ENCODE measurements at places on chromosomes 2 and 18.
A peak's percentile ranks its signal among the peaks of the same experiment; 100 is the strongest.

GRCh38 chr2:27175330-27175729 lies 26.5 kb downstream of the TCF23 start:
- no peaks in the 10 kb centered on the region for H3K36me3 ChIP-seq
- no peak for DNase-seq
- peaks cover 31% of the 10 kb centered on the region for H3K27me3 ChIP-seq

DNA sequence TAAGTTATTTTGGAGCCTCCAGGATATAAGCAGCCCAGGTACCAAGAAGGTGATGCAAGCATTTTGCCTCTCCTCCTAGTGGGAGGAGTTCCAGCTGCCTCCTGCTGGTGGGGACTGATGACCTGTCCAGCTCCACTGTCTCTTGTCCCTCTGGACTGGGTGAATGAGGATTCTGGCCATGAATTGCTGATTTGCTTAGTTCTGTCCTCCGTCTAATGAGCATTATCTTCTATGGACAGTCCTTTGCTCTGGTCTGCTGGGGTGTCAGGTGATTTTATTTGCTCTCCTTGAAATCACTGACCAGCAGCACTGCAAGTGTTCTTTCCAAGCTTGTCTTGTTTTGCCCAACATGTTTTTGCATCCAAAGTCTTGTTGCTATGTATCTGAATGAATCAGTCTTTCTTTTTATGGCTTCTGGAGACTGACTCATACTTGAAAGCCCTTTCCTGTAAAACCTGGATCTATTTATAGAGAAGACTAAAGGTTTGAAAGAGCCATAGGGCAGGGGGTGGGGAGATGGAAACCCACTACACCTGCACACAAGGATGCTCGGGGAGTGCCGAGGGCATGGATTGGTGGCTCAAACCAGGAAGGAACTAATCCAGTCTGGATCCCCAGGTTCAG lies 40.5 kb upstream of the EFHD1 start:
- no peak overlapping the region for H3K27ac ChIP-seq
- H3K4me1 ChIP-seq = peaks cover 7% of the 10 kb centered on the region
- no peaks in the 10 kb centered on the region for H3K36me3 ChIP-seq
- no peak for DNase-seq

DNA sequence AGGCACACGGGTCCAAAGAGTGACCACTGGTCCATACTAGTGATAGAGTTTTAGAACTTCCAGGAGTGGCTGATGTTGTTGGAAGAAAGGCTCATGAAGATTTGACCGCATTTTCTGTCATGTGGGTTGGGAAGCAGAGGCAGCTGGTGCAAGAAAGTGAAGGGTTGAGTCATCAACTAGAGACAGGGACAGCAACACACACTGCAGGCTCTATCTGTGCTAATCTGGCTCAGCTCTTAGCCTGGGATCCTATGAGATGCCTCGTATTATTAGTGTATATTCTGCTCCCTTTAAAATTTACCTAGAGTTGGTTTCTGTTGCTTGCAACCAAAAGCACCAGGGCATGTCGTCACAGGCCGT lies 2.5 kb upstream of the SH3RF3 start:
- DNase-seq = no peak
- H3K27ac ChIP-seq = peak overlapping the region; percentile 13
- H3K27me3 ChIP-seq = peaks cover 22% of the 10 kb centered on the region
- no peak overlapping the region for H3K4me3 ChIP-seq

GRCh38 chr2:134282629-134283400 lies 28.9 kb downstream of the MGAT5 start:
- peak; percentile 54 for DNase-seq
- no peaks in the 10 kb centered on the region for H3K27me3 ChIP-seq
- peak overlapping the region; percentile 92 for H3K27ac ChIP-seq
- H3K4me3 ChIP-seq = peak overlapping the region; percentile 42
- H3K36me3 ChIP-seq = peaks cover 24% of the 10 kb centered on the region

- H3K36me3 ChIP-seq = peaks cover 74% of the 10 kb centered on the region
- DNase-seq = no peak
- H3K4me3 ChIP-seq = no peak overlapping the region
- peak overlapping the region; percentile 42 for H3K27ac ChIP-seq
- no peaks in the 10 kb centered on the region for H3K27me3 ChIP-seq
Observed at GRCh38 chr2:143633419-143633818, 504.2 kb downstream of the ARHGAP15 start.

GRCh38 chr2:169716238-169716886 lies 17.3 kb upstream of the KLHL23 start:
- no peaks in the 10 kb centered on the region for H3K27me3 ChIP-seq
- no peak overlapping the region for H3K27ac ChIP-seq
- H3K36me3 ChIP-seq = no peaks in the 10 kb centered on the region

DNA sequence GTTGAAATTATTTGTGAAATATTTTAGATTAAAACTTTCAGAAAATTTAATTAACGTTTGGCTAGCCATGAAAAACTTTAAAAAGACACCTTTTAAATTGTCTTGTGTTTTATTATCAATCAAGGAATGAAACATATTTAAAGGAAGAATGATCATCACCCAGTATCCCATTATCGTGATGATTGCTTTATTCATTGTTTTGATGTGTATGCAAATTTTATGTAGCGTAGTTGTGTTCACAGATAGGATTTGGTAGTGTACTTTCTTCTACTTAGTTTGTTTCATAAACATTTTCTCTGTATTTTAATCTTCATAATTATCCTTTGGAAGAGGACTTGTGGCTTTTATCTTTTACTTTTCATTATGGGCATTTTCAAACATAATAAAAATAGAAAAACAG lies 7.8 kb downstream of the GRHL1 start:
- no peak for DNase-seq
- H3K4me3 ChIP-seq = no peak overlapping the region
- no peaks in the 10 kb centered on the region for H3K4me1 ChIP-seq
- H3K27ac ChIP-seq = no peak overlapping the region

DNA sequence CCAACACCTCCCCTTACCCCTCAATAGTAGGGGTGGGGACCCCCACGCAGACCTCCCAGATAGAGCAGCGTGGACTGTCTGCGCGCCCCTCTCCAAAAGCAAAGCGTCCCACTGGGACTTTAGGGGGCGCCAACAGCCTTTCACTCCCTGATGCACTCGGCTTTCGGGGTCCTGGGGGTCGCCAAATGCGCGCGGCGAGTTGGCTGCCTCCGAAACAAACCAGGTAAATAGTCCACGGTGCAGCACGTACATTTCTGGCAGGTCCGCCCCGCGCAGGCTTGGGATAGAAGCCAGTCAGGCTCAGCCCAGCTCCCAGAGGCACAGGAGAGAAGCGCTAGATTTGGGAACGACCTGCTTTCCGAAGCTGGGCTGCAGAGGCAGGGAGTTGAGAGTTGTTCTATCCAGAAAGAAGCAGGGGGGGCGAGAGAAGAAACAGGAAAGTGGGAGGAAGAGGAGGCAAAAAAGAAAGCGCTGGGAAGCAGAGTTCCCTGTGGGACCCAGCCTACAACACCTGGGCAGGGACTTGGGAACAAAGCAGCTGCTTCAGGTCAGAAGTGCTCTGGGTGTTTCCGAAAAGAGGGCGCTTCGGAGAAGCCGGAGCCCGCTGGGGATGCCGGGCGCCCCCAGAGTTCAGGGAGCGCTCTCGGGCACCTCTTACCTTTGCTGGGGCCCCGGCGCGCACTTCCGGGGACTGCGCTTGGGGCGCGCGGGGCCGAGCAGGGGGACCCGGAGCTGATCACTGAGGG lies 544 bp downstream of the EVA1A start:
- peaks cover 21% of the 10 kb centered on the region for H3K4me1 ChIP-seq
- H3K27ac ChIP-seq = no peak overlapping the region
- H3K36me3 ChIP-seq = no peaks in the 10 kb centered on the region
- H3K4me3 ChIP-seq = peak overlapping the region; percentile 76
- DNase-seq = peak; percentile 35
- peaks cover 68% of the 10 kb centered on the region for H3K27me3 ChIP-seq

GRCh38 chr18:4705894-4706293 lies 250.8 kb upstream of the DLGAP1 start:
- H3K36me3 ChIP-seq = no peaks in the 10 kb centered on the region
- no peaks in the 10 kb centered on the region for H3K27me3 ChIP-seq
- no peak overlapping the region for H3K4me3 ChIP-seq
- no peak for DNase-seq

GRCh38 chr18:79875531-79875919 lies 75.9 kb downstream of the SLC66A2 start:
- H3K27ac ChIP-seq = no peak overlapping the region
- H3K27me3 ChIP-seq = peaks cover 2% of the 10 kb centered on the region
- no peak for DNase-seq
- no peak overlapping the region for H3K4me3 ChIP-seq
- no peaks in the 10 kb centered on the region for H3K36me3 ChIP-seq
- no peaks in the 10 kb centered on the region for H3K4me1 ChIP-seq
